Activated T-cell treated with anti-CD3 and anti-CD28 coated beads for 1 hour (primary cell): ENCODE measurements at places on chromosomes 16 and 17.

GRCh38 chr17:68981288-68981687 lies 26.1 kb upstream of the ABCA8 start:
- no peak for DNase-seq

DNA sequence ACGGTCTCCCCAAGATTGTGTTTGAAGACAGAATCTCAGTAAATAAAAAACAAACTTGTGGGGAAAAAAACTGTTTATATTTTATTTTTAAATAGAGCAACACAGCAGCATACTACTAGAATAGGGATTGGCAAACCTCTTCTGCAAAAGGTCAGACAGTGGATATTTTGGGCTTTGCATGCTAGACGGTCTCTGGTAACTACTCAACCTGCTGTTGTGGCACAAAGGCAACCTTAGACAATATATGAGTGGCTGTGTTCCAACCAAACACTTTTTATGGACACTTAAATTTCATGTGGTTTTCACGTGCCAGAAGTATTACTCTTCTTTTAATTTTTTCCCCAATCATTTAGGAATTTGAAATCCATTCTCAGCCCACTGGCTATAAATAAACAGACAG lies 55.0 kb downstream of the IRX5 start:
- no peak for DNase-seq

DNA sequence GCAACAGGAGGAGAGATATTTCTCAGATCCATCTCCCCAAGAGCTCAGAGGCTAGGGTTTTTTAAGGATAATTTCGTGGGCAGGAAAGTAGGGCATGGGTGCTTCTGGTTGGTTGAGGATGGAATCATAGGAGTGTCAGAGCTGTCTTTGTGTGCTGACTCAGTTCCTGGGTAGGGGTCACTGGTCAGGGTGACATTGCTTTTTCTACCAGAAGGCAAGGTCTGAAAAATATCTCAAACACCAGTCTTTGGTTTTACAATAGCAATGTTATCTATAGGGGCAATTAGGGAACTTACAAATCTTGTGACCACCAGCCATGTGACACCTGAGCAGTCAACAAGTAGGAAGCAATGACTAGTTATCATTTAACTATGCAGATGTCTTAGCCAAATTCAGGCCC lies 82.9 kb upstream of the DYNLRB2 start:
- DNase-seq, result no peak

GRCh38 chr17:57560319-57560705 lies 184.8 kb downstream of the CCDC182 start:
- no peak for DNase-seq

DNA sequence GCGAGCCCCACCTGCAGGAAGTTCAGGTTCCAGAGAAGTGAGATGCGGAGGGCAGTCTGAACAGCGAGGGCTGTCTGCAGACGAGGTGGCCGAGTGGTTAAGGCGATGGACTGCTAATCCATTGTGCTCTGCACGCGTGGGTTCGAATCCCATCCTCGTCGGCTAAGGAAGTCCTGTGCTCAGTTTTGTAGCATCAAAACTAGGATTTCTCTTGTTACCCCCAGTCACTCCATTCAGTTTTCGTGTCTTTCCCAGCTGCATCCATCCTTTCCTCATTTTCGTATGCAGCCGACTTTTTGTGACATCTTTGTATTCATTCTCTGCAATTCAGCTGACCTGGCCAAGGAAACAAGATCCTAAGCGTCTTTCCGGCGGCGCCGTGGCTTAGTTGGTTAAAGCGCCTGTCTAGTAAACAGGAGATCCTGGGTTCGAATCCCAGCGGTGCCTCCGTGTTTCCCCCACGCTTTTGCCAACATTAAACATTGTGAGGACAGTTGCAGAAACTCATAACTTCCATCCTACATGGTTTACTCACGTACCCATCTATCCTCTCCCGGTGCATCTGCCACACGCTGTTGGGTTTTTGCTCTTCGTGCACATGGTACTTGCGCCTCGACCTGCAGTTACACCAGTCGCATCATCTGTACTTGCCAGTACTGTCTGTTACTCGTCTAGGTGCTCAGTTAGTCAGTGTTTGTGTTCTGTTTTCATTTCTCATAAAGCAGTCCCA lies 3.0 kb downstream of the BORCS6 start:
- peak; percentile 82 for DNase-seq

DNA sequence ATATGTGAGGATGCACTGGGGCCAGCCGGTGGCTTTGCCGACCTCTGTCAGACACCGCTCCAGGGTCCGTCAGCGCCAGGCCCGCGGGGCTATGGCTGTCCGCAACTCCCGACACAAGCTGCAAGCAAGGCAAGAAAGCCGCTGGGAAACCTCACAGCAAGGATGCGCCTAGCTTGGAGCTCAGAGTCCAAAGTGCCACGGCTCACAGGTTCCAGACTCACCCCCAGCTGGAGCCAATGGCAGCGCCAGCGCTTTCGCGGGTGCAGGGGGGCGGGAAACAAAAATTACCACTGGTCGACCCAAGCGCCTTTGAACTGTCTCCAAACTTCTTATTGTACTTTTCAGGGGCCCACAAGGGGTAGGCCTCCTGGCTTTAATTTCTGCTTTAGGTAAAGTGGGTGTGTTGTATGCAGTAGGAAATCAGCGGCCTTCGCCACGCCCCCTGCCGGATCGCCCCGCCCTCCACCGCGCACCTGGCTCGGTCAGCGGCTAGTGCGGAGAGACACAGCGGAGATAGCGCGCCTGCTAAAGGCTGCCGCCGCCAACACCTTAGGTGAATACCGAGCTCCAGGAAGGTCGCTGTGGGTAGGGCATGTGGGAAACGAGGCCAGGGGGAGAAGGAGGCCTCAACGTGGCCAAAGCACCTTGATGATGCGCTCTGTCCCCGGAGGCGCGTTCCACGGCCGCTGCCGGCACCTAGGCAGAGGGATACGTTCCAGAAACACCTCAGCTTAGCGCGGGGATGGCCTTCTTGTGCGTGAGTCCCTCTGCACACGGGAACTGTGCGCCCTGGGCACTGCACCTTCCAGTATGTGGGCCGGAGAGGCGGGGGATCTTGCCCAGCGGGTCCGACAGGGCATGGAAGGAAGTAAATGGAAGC lies 61.0 kb upstream of the RBL2 start:
- DNase-seq, result peak; percentile 78

- DNase-seq, result no peak
These were observed 68.8 kb downstream of the ABCA8 start for GRCh38 chr17:68886401-68886800.
